CD4-positive, alpha-beta T cell treated with Interleukin-6 at 100 ng/mL for 8 hours (primary cell): ENCODE measurements at places on chromosomes 6 and 20.

GRCh38 chr6:156849806-156850205, 72.6 kb downstream of the ARID1B start:
- no peak for DNase-seq

- DNase-seq = no peak
Measured at GRCh38 chr6:84350397-84350796, 123.0 kb upstream of the CEP162 start.

DNA sequence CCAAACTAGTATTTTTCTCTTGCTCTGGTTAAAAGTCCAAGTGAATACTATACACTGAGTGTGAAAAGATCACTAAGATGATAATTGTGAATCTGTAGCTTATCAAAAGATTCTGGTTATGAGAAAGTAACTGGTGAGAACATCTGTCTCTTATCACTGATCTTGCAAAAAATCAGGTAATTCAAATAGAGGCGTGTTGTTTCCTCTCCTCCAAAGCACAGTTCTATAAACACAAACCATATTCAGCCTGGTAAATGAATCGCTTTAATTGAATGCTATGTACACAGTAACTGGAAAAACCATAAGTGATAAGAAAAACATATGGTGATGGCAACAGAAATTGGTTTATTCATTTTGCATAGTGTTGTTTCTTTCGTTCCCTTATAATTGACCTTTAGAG, 161.0 kb downstream of the RALGAPA2 start:
- DNase-seq = no peak

- DNase-seq = no peak
Measured at GRCh38 chr6:72966628-72967280, 258.5 kb downstream of the KHDC1L start.

- no peak for DNase-seq
Measured at GRCh38 chr6:30670760-30671527, 1.9 kb downstream of the DHX16 start.

GRCh38 chr6:79984261-79984660, 20.2 kb upstream of the TTK start:
- peak; percentile 28 for DNase-seq

- DNase-seq = no peak
Measured at GRCh38 chr20:840858-841567, 7.5 kb downstream of the FAM110A start.

- no peak for DNase-seq
Measured at GRCh38 chr6:144302701-144303372, 17.7 kb downstream of the UTRN start.

GRCh38 chr20:22681591-22682248, 97.3 kb upstream of the FOXA2 start:
- no peak for DNase-seq

DNA sequence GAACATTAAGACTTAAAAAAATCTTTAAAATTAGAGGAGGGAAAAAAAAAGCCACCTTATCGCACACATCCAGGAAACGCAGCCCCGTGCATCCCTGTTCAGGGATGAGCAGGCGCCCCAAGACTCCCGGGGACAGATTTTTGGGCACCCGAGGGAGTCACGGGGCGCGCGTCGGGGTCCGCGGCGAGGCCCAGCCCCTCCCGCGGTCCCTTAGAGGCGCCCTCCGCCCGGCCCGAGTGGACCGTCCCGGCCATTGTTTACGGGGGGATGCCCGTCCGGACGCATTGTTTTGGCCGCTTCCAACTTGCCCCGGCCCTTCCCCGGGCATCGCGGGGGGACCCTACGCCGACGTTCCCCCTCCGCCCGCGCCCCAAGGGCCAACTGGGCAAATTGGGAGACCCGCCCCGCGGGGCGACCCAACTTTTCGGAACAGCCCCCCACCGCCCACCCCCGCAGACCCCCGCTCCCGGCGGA, 610 bp downstream of the ZNF217 start:
- DNase-seq = no peak

- DNase-seq = no peak
Measured at GRCh38 chr6:133899556-133899955, 10.6 kb downstream of the TCF21 start.

DNA sequence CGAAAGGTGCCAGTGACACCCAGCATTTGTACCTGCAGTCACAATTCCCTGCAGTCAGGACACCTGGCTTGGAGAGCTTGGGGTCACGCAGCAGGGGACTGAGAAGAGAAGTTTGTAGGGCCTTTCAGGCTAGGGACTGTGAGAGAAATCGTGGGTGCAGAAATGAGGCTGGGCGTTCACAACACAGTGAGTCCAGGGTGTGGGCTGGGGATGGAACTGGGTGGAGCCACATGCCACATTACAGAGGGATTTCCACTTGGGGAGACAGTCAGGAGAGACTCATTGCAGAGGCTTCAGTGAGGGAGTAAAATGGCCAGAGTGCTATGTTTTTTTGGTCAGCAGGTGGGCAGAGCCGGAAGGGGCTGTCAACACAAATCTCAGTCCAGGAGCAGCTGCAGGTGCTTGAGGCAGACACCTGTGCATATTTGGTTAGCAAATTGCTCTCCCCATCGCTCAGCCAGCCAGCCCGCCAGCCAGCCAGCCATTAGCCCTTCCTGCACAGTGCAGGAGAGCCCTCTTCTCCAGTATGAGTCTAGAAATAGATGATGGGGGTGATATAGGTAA, 7.4 kb downstream of the ITPR3 start:
- DNase-seq = no peak

- no peak for DNase-seq
Measured at GRCh38 chr6:165685302-165685701, 22.3 kb upstream of the PDE10A start.

- DNase-seq = peak; percentile 56
Measured at GRCh38 chr20:51372176-51372803, 170.2 kb downstream of the NFATC2 start.

GRCh38 chr20:51492167-51493092, 50.1 kb downstream of the NFATC2 start:
- no peak for DNase-seq

GRCh38 chr6:159973951-159974350, 5.1 kb downstream of the IGF2R start:
- no peak for DNase-seq

GRCh38 chr6:30463651-30464618, 25.4 kb upstream of the HLA-E start:
- peak; percentile 62 for DNase-seq

DNA sequence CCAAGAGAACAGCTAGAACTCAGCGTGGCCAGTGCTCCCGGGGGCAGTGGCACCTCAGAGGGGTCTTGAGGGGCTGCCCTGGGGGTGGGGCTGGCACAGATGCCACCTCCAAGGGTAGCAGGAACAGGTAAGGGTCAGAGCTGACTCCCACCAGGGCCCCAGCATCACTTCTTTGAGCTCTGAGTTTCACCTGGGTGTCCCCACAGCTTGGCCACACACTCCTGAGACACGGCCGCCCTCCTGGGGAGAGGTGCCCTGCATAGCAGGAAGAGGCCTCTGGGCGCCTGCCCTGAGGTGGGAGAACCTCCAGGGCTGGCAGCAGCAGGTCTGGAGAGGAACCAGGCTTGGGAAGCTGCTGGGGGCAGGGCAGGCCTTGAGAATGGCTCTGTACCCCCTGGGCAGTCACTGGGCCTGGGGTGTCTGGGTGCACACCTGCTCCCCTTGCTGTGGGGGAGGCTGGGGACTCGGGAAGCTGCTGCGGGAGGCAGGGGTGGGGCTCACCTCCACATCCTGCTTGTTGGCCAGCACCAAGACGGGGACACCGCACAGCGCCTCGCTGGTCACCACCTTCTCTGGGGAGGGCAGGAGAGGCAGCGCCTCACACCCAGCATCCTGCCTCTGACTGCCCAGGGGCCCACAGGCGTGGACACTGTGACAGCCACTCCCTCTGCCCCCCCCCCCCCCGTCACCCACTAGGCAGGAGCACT, 5.0 kb downstream of the TNFRSF6B start:
- DNase-seq = no peak

- no peak for DNase-seq
Measured at GRCh38 chr6:111447051-111447450, 36.0 kb downstream of the REV3L start.

GRCh38 chr6:7922596-7922995, 12.0 kb upstream of the TXNDC5 start:
- no peak for DNase-seq

DNA sequence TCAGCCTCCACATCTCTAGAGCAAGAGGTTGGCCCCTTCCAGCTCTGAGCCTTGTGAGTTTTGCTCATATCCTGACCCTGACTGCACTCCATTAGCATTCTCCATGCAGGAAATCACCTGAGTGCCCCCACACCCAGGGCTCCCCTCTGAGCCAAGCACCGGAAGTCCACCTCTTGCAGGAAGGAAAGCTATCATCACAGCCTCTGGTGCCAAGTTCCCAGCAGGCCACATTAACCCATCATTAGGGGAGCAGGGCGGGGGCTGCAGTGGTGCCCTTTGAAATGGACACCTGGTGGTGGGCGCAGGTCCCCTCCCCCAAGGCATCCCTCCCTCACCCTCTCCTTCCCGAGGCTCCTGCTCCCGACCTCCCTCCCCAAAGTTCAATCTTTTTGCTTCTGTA, 16.1 kb downstream of the GRM4 start:
- no peak for DNase-seq
